ENCODE measurements at places on chromosomes 4 and X. TPM values are rescaled to one million over a fixed set of nuclear protein-coding genes. Genes with fewer than 3 reads are reported as not detected.

GRCh38 chr4:155468282-155468681 is 91.5 kb upstream of the MAP9 start:
- H3K27ac ChIP-seq: no peak overlapping the region
- DNase-seq: no peak
- no peaks in the 10 kb centered on the region for H3K27me3 ChIP-seq

GRCh38 chr4:27917381-27917780 is 1056.7 kb downstream of the STIM2 start:
- H3K27me3 ChIP-seq: no peaks in the 10 kb centered on the region
- no peaks in the 10 kb centered on the region for H3K36me3 ChIP-seq
- H3K4me3 ChIP-seq: no peak overlapping the region
- H3K4me1 ChIP-seq: no peaks in the 10 kb centered on the region
- no peak overlapping the region for H3K27ac ChIP-seq

- no peak for DNase-seq
- no peak overlapping the region for H3K27ac ChIP-seq
- H3K4me1 ChIP-seq: no peaks in the 10 kb centered on the region
- H3K27me3 ChIP-seq: no peaks in the 10 kb centered on the region
Observed at GRCh38 chrX:21821875-21822274, 17.5 kb upstream of the MBTPS2 start.

Gene NIPAL1
- polyA plus RNA-seq: 0.38 TPM

DNA sequence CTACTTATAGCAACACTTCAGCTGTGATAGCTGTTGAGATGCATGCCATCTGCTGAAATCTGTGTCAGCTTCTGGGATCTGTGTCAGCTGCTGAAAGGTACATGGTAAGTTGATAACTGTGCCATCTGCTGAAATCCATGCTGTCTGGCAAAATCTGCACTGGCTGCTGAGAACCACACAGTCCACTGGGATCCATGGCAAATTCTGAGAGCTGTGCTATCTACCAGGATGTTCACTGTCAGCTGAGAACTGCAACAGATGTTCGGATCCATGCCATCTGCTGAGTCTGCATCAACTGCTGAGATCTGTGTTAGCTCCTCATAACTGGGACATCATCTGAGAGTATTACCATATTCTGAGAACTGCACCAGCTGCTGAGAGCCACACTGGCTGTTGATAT is 430.5 kb upstream of the POU3F4 start:
- H3K27me3 ChIP-seq: no peaks in the 10 kb centered on the region
- no peak overlapping the region for H3K27ac ChIP-seq
- H3K4me3 ChIP-seq: no peak overlapping the region
- no peak for DNase-seq
- H3K4me1 ChIP-seq: no peaks in the 10 kb centered on the region
- H3K36me3 ChIP-seq: no peaks in the 10 kb centered on the region

- H3K36me3 ChIP-seq: no peaks in the 10 kb centered on the region
- no peak overlapping the region for H3K4me3 ChIP-seq
- H3K4me1 ChIP-seq: no peaks in the 10 kb centered on the region
- H3K27me3 ChIP-seq: no peaks in the 10 kb centered on the region
- H3K27ac ChIP-seq: no peak overlapping the region
Observed at GRCh38 chr4:111450867-111451266, 694.4 kb upstream of the FAM241A start.

GRCh38 chr4:40311811-40312346 is 23.3 kb upstream of the CHRNA9 start:
- DNase-seq: peak; percentile 84
- H3K4me3 ChIP-seq: 0 out of 2 replicates have a peak overlapping the region, but pooled peaks have one; percentile 0
- H3K27me3 ChIP-seq: no peaks in the 10 kb centered on the region
- H3K27ac ChIP-seq: peak overlapping the region; percentile 49

DNA sequence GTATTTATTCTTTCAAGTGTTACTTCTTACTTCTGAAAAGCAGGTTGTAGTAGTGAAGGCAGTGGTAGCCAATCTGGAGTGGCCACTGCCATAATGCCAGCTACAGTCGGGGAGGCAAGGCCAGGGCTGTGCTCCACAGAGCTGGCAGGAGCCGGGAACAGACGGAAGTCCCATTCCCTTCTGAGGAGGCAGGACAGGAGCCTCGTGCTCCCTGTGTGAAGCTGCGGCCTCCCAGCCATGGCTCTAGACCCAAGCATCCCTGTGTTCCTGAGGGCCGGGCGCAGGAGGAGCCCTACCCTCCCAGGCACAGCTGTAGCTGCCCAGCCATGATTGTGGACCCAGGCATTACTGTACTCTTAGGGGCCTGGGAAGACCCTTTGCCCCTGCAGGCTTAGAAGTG is 461.8 kb downstream of the ADGRL3 start:
- no peaks in the 10 kb centered on the region for H3K36me3 ChIP-seq
- H3K27ac ChIP-seq: no peak overlapping the region
- DNase-seq: no peak

DNA sequence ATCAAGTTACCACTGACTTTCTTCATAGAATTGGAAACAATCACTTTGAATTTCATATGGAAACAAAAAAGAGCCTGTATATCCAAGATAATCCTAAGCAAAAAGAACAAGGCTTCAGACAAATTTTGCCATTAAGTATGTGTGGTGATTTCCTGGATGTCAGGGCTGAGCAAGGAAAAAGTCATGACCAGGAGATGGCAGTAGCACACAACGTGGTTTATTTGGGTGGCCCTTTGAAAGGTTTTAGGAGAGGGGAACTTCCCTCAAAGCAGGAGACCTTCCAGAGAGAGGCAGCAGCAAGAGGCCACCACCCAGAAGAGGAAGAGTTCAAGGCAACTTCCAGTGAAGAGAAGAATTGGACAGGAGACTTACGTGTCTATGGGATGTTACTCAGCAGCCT is 18.1 kb upstream of the ZXDB start:
- H3K4me1 ChIP-seq: no peaks in the 10 kb centered on the region
- H3K4me3 ChIP-seq: no peak overlapping the region
- H3K27me3 ChIP-seq: no peaks in the 10 kb centered on the region
- no peaks in the 10 kb centered on the region for H3K36me3 ChIP-seq
- DNase-seq: peak; percentile 10
- H3K27ac ChIP-seq: no peak overlapping the region

- no peak overlapping the region for H3K27ac ChIP-seq
- no peak for DNase-seq
- no peak overlapping the region for H3K4me3 ChIP-seq
- H3K36me3 ChIP-seq: no peaks in the 10 kb centered on the region
- peaks cover 6% of the 10 kb centered on the region for H3K27me3 ChIP-seq
Observed at GRCh38 chr4:144649646-144650045, 3.7 kb downstream of the HHIP start.

- H3K36me3 ChIP-seq: no peaks in the 10 kb centered on the region
- no peak overlapping the region for H3K4me3 ChIP-seq
- no peaks in the 10 kb centered on the region for H3K4me1 ChIP-seq
- no peaks in the 10 kb centered on the region for H3K27me3 ChIP-seq
Observed at GRCh38 chrX:55777596-55777995, 60.0 kb downstream of the RRAGB start.

DNA sequence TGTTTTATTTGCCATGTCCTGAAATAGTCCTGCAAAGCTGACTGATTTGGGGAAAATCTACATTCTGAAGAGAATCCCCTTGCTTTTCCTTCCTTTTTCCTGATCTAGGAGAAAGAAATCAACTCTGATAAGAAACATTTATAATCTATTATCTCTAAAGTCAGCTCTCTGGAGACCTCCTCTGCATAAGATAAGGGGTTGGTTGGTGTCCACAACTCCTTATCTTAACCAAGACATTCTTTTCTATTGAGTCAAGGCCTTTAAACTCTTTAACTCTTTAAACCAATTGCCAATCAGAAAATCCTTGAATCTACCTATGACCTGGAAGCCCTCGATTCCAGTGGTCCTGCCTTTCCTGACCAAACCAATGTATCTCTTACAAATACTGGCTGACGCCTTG is 373.6 kb upstream of the RASGEF1B start:
- H3K27ac ChIP-seq: no peak overlapping the region
- no peak for DNase-seq
- no peak overlapping the region for H3K4me3 ChIP-seq
- H3K4me1 ChIP-seq: no peaks in the 10 kb centered on the region
- H3K36me3 ChIP-seq: no peaks in the 10 kb centered on the region
- peaks cover 8% of the 10 kb centered on the region for H3K27me3 ChIP-seq

GRCh38 chrX:97332963-97333362 is 449.3 kb downstream of the RPA4 start:
- H3K4me1 ChIP-seq: no peaks in the 10 kb centered on the region
- H3K36me3 ChIP-seq: no peaks in the 10 kb centered on the region
- no peak for DNase-seq
- H3K27me3 ChIP-seq: no peaks in the 10 kb centered on the region
- H3K27ac ChIP-seq: no peak overlapping the region

DNA sequence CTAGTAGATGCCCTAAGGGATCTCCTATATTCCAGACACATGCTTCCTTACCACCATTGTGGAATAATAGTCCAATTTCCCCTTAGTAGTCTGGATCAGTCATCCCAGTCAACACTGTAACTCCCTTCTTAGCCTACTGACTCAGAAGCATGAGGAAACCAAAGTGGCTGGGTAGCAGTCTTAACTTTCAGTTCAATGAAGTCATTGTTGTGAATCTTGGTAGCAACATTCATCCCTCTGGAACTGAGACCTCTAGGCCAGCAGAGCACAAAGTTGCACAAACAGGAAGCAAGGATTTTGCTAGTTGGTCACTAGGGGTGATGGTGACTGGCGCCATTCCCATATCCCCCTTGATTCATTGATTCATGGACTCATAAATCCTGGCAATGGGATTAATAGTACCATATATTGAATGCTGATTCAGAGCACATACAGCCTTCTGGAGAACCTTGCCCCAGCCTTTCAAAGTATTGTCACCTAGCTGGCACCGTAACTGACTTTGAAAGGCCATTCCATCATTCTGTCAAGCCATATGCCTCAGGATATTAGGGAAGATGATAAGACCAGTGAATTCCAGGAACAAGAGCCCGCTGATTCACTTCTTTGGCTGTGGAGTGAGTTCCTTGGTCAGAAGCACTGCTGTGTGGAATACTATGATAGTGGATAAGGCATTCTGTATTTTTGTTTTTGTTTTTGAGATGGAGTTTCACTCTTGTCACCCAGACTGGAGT is 19.7 kb upstream of the GPAT3 start:
- no peaks in the 10 kb centered on the region for H3K36me3 ChIP-seq
- DNase-seq: no peak
- H3K4me1 ChIP-seq: no peaks in the 10 kb centered on the region
- no peak overlapping the region for H3K27ac ChIP-seq
- no peak overlapping the region for H3K4me3 ChIP-seq

GRCh38 chr4:55378617-55379467 is 16.9 kb upstream of the TMEM165 start:
- H3K36me3 ChIP-seq: no peaks in the 10 kb centered on the region
- DNase-seq: no peak
- H3K27ac ChIP-seq: no peak overlapping the region

GRCh38 chr4:86220121-86220520 is 139.7 kb downstream of the MAPK10 start:
- no peaks in the 10 kb centered on the region for H3K27me3 ChIP-seq
- DNase-seq: no peak
- H3K4me3 ChIP-seq: no peak overlapping the region

Gene SMAD1
- polyA plus RNA-seq: 0.05 TPM

Gene NONO
- polyA plus RNA-seq: 355 TPM

GRCh38 chrX:10726647-10727046 is 106.3 kb upstream of the MID1 start:
- H3K27me3 ChIP-seq: no peaks in the 10 kb centered on the region
- no peak overlapping the region for H3K27ac ChIP-seq
- no peak overlapping the region for H3K4me3 ChIP-seq
- DNase-seq: no peak
- H3K4me1 ChIP-seq: no peaks in the 10 kb centered on the region
- no peaks in the 10 kb centered on the region for H3K36me3 ChIP-seq
